Activated naive CD4-positive, alpha-beta T cell treated with anti-CD3 and anti-CD28 coated beads for 36 hours (primary cell): ENCODE measurements at places on chromosomes 3 and 15. TPM values are rescaled to one million over a fixed set of nuclear protein-coding genes. Genes with fewer than 3 reads are reported as not detected.
A peak's percentile ranks its signal among the peaks of the same experiment; 100 is the strongest.

DNA sequence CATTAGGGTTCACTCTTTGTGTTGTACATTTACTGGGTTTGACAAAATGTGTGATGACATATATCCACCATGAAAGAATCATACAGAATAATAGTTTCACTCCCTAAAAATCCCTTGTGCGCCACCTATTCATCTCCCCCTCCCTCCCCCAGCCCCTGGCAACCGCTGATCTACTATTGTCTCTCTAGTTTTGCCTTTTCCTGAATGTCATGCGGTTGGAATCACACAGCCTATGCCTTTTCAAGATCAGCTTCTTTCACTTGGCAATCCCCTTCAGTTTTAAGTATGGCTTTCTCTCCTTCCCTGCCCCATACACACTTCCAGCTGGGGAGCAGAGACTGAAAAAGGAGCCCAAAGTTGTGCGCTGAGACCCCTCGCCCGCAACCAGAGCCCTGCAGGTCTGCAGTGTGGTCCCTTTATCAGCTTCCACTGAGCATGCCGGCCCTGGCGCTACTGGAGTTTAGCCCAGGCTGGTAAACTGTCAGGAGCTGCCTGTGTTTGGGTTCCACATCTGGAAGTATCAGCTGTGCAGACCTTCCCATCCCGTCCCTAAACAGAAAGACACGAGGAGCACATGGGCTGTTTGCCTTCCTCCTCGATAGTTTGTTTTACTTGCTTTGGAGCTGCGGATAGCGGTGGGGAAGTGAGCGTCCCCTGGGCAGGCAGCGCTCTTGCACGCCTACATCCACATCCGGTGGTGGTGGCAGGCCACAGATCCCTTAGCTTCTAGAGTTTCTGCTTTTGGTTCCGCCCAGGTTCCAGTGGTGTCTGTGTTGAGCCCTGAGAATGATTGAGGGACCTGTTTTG, 12.3 kb downstream of the BOC start:
- peaks cover 11% of the 10 kb centered on the region for H3K4me1 ChIP-seq
- peak overlapping the region; percentile 6 for H3K4me3 ChIP-seq
- H3K27ac ChIP-seq: no peak overlapping the region
- H3K36me3 ChIP-seq: no peaks in the 10 kb centered on the region
- H3K27me3 ChIP-seq: peaks cover 27% of the 10 kb centered on the region

The CPNE9 gene
- not detected for total RNA-seq

The GRIP2 gene
- not detected for total RNA-seq

DNA sequence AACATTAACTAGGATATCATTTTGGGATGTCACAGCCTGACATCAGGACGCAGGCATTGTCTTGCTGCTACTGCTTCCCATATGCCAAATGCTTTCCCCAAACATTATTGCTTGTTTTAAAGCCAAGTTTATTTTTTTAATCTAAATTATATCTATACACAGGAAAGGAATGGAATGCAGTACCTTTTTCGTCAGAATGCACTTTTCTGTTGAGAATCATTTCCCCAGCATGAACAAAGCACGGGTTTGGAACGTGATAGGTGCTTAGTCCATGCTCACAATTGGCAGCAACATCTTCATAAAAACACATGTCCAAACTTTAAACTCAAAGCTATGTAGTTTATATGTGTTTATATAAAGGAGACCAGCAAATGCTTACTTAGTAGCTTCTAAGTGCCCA, 26.1 kb downstream of the PXK start:
- H3K4me3 ChIP-seq: no peak overlapping the region
- H3K27me3 ChIP-seq: no peaks in the 10 kb centered on the region
- H3K36me3 ChIP-seq: peaks cover 4% of the 10 kb centered on the region
- peaks cover 17% of the 10 kb centered on the region for H3K4me1 ChIP-seq

DNA sequence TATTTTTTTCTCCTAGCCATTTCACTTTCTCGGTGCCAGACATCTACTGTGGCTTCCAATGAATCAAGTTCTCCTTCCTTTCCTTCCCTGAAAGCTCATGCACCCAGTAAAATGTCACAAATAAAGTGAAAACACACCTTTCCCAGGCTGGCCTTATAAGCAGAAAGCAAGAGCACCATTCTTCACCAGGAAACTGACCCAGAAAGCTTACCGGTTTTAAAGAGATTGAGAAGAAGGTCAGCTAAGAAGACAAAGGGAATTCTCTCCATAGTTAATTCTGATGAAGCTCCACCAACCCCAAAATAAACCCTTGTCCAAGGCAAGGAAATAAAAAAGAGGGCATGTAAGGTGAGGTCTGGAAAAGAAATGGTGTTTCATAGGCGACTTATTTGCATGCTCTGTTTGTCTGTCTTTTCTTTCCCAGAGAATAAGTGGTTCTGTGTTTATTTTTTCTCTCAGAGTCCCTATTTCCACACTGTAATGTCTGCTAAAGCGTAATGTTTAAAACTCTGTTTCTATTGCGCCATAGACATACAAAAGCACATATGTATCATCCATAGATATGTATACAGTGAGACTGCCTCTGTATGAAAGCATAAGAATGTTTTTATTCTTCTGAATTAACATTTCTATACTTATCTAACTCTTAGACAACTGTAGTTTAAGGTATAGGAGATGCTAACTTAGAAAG, 2.8 kb downstream of the LSAMP start:
- DNase-seq: no peak
- H3K4me1 ChIP-seq: no peaks in the 10 kb centered on the region
- no peak overlapping the region for H3K27ac ChIP-seq
- H3K36me3 ChIP-seq: no peaks in the 10 kb centered on the region
- H3K4me3 ChIP-seq: no peak overlapping the region
- peaks cover 25% of the 10 kb centered on the region for H3K27me3 ChIP-seq

The BLM gene
- total RNA-seq: 70.4 TPM

GRCh38 chr15:38414357-38414756, 39.6 kb upstream of the FAM98B start:
- H3K36me3 ChIP-seq: no peaks in the 10 kb centered on the region
- peaks cover 26% of the 10 kb centered on the region for H3K27me3 ChIP-seq
- H3K4me1 ChIP-seq: no peaks in the 10 kb centered on the region
- no peak overlapping the region for H3K4me3 ChIP-seq
- DNase-seq: peak; percentile 23

The TGM4 gene
- not detected for total RNA-seq

The DNAH1 gene
- 9.4 TPM for total RNA-seq

DNA sequence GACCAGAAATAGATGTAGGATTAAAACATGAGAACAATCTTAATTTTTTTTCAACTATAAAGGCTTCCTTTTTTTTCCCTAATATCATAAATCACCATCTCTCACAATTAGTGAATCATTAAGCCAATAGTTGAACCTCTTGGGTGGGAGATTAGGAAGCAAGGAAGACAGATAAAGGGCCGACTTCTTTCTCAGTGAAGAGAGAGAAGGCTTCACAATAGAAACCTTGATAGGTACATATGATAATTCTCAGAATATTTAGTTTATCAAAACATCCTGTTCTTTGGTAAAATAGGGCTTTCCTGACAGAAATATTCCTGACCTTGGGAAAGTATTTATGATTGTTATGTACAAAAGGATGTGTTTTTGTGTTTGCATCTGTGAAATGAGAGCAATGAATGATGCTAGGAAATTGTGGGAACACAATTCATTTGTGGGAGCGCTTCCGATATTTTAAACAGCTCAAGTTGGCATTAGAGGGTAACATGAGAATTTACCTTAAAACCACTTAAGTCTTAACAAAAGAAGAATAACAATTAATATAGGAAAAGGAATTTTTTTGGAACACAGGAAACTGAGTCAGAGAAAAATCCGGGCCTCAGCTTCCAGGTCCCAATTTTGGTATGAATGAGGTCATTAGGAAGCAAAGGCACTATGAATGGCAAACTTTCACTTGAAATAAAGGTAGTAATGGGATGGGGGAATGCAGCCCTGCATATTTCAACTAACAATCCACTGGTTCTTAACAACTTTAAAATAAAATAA, 263.2 kb upstream of the TGFBR2 start:
- no peak overlapping the region for H3K27ac ChIP-seq
- peaks cover 72% of the 10 kb centered on the region for H3K4me1 ChIP-seq
- no peaks in the 10 kb centered on the region for H3K27me3 ChIP-seq

DNA sequence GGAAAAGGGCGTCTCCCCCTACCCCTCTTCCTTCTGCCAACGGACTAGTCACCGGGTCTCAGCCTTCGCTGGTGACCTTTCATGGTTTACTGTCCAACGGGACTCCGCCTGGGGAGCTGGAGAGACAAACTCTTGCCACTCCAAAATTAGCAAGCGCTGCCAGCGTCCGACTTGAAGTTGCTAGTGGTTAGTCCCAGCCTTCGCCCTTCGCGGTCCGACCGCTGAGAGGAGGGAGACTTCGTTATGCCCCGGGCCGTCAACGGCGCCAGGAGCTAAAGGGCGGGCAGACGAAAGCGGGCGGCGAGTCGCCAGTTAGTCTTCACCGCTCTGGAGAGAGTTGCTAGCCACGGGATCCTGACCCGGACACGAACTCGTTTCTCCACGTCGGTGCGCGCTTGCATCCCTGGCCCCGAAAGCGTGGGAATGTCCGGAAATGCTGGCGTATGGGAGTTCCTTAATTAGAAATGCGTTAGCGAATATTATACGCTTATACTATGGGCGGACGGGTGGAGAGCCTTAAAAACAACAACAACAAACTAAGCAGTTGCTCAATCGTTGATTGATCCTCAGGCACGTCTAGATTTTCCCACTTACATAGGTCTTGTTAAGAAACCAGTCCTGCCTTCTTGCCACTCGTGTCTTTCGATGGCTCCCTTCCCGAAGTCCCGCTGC, 716 bp downstream of the SMC4 start:
- H3K27ac ChIP-seq: peak overlapping the region; percentile 97
- peaks cover 7% of the 10 kb centered on the region for H3K27me3 ChIP-seq
- peak; percentile 47 for DNase-seq
- H3K4me1 ChIP-seq: peaks cover 41% of the 10 kb centered on the region
- H3K4me3 ChIP-seq: peak overlapping the region; percentile 91

The SYNPR gene
- total RNA-seq: not detected

DNA sequence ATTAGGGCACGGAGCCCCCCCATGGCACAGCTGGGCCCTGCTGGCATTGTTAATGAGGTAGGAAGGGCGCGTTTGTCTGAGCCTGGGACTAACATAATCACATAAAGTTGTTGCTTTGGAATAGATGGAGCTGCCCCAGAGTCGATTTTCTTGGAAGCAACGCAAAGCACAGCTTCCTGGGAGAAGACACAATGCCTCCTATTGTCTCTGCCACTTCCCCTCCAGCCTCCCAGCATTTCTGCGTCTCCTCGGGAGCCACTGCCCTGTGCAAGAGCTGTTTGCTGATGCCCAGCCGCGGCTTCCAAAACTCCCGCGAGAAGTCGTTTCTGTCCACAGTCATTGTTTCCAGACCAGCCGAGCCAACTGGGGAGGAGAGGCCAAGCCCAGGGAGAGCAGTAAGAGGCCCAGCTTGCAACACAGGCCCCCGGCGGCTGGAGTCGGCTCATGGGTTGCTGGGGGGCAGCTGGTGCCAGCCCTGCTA, 18.1 kb upstream of the ALDH1A3 start:
- H3K36me3 ChIP-seq: peaks cover 1% of the 10 kb centered on the region
- no peaks in the 10 kb centered on the region for H3K4me1 ChIP-seq
- no peak overlapping the region for H3K4me3 ChIP-seq

GRCh38 chr3:8286086-8286485, 215.5 kb upstream of the LMCD1 start:
- H3K27ac ChIP-seq: no peak overlapping the region
- no peaks in the 10 kb centered on the region for H3K27me3 ChIP-seq
- H3K4me3 ChIP-seq: no peak overlapping the region
- no peaks in the 10 kb centered on the region for H3K4me1 ChIP-seq
- H3K36me3 ChIP-seq: no peaks in the 10 kb centered on the region

The CADPS gene
- total RNA-seq: not detected

- no peak overlapping the region for H3K27ac ChIP-seq
- H3K4me1 ChIP-seq: peaks cover 6% of the 10 kb centered on the region
- no peaks in the 10 kb centered on the region for H3K36me3 ChIP-seq
- no peak overlapping the region for H3K4me3 ChIP-seq
- H3K27me3 ChIP-seq: no peaks in the 10 kb centered on the region
Observed at GRCh38 chr3:129558772-129559564, 16.0 kb downstream of the H1-8 start.

DNA sequence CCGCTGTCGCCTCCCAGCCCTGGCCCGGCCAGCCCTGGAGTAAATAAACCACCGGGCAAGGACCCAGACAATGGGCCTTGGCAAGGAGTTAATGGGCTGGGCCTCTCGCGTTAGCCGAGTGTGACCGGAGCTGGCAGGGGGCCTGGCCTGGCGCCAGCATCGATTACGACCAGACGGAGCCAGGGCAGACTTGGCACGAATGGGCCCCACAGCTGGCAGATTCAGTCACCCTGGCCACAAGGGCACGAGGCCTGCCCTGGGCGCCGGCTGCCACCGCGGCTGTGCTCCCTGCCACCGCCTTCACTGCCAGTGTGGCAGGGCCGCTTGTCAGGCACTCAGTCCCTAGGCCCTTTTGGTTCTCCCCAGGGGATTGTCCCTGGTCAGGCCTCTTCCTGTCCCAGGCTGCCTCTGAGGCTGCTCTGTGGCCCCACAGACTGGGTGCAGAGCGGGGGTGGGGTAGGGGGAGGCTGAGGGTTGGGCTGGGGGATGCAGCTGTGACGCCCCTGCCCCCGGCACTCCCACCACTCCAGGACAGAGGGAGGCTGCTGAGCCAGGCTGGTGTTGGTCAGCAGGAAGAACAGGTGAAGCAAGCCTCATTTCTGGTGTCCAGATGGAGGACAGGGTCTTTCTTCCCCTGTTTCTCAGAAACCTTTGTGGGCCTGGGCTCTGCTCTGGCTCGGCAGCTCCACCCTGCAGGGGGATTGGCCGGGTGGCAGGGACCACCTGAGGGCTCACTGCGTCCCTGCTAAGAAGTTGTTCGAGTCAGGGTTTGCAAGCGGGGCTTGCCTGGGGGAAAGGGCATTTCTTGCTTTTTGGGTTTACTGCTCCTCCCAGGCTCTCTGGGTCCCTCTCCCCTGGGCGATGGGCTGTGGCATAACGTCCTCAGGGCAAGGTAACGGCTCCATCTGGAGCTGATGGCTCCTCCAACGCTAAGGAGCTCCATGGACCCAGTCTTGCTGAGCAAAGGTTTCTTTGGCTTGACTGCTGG, 30.5 kb upstream of the SRP14 start:
- no peak overlapping the region for H3K4me3 ChIP-seq
- H3K36me3 ChIP-seq: no peaks in the 10 kb centered on the region
- H3K4me1 ChIP-seq: peaks cover 21% of the 10 kb centered on the region
- no peak overlapping the region for H3K27ac ChIP-seq
- H3K27me3 ChIP-seq: peaks cover 6% of the 10 kb centered on the region

DNA sequence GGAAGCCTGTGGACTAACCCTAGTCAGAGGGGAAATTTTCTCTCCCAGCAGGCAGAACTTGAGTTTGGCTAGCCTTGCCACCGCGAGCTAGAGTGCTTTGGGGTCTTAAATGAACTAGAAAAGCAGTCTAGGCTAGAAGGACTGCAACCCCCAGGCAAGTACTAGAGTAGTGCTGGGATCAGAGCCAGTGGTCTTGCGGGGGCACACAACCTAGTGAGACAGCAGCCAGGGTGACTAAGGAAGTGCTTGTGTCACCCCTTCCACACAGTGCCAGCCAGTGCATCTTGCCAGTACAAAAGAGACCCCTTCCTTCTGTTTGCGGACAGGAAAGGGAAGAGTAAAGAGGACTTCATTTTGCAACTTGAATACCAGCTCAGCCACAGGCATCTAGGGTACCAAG, 59.0 kb downstream of the GOLM2 start:
- no peaks in the 10 kb centered on the region for H3K27me3 ChIP-seq
- peaks cover 15% of the 10 kb centered on the region for H3K36me3 ChIP-seq
- H3K27ac ChIP-seq: no peak overlapping the region
- H3K4me3 ChIP-seq: no peak overlapping the region

GRCh38 chr3:69929019-69929418, 70.5 kb upstream of the SAMMSON start:
- no peak overlapping the region for H3K27ac ChIP-seq
- H3K4me3 ChIP-seq: no peak overlapping the region
- H3K27me3 ChIP-seq: peaks cover 3% of the 10 kb centered on the region
- no peaks in the 10 kb centered on the region for H3K36me3 ChIP-seq

GRCh38 chr3:193470710-193471109, 84.0 kb downstream of the ATP13A4 start:
- no peaks in the 10 kb centered on the region for H3K4me1 ChIP-seq
- no peak overlapping the region for H3K27ac ChIP-seq
- no peak for DNase-seq
- peaks cover 1% of the 10 kb centered on the region for H3K27me3 ChIP-seq
